ENCODE measurements at places on chromosomes 7 and 10.
A peak's percentile ranks its signal among the peaks of the same experiment; 100 is the strongest.

DNA sequence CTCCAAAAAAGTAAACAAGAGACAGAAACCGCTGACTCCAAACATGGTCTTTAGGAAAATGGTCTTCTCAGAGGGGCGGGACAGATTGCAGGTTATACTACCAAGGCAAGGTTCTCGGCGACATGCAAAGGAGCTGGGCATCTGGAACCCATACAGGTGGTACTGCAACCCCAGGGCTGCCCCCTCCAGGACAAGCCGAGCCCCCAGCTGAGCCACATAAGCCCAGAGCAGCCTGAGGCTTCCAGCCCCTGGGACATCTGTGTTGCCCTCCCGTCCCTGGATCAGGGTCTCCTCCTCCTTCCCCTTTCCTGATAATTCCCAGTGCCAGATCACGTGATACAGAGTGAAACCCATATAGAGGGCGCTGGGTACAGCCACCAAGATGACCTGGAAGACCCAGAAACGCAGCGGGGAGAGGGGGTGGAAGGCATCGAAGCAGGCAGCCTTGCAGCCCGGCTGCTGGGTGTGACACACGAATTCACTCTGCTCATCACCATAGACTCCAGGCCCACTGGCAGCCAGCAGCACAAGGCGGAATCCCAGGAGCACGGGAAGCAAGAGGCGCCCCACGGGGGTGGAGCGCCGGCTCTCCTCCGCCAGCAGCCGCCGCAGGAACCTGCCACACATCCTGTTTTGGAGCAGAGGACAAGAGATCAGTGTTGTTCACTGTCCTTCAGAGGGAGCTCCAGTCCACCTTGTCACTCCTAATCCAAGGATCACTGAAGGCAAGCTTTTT is at the start of gene GJC3:
GJC3 (minus strand) TSS at position 627 of the 736 bp plus-strand sequence; CDS start at position 627, 0 bp downstream.
- DNase-seq: peak; percentile 44

DNA sequence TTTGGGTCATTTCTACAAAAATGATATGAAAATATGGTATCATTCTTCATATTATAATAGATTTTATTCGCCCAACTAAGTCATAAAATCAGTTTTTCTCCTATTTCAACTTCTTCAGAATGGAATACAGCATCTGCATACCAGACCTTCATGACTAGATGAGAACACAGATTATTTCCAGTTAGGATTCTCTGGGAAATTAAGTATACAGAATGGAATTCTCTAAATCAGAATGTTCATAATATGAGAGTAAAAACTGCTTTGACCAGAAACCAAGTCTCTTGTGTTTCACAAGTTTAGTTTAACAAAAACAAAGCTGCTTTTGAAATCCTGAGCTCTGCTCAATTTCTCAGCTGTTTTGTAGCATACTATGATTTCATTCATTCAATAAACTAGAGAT is 160.3 kb upstream of the SEMA3A start:
- DNase-seq: no peak

- DNase-seq: no peak
Observed at GRCh38 chr7:25189197-25189596, 39.1 kb downstream of the NPVF start.

DNA sequence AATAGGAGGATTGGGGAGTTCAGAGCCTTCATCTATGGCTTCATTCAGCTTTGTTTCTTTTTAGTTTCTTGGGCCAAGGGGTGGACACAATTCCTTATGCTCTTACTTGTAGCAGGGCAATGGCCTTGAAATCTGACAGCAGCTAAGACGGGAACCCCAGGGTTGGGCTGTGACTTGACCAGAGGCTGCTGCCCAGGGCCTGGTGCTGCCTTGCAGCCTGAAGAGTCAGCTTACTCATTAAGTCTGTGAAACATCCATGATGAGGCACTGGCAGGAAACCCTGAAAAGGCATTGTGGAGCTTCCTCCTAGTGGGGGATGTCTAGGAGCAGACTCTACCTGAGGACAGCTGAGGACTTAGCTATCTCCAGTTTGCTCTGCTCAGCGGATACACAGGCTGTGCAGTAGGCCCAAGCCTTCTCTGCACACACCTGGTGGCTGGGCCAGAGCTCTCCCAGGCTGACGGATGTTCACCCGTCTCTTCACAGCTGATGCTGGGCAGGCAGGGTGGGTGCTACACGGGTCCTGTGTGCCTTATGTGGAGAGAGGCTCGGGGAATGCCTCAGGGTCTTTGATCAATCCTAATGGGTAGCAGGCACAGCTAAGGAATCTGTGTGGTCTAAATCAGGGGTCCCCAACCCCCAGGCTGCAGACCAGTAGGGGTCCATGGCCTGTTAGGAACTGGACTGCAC is 17.8 kb downstream of the CXCL12 start:
- no peak for DNase-seq

- DNase-seq: no peak
Observed at GRCh38 chr7:157981778-157982177, 605.8 kb downstream of the PTPRN2 start.

DNA sequence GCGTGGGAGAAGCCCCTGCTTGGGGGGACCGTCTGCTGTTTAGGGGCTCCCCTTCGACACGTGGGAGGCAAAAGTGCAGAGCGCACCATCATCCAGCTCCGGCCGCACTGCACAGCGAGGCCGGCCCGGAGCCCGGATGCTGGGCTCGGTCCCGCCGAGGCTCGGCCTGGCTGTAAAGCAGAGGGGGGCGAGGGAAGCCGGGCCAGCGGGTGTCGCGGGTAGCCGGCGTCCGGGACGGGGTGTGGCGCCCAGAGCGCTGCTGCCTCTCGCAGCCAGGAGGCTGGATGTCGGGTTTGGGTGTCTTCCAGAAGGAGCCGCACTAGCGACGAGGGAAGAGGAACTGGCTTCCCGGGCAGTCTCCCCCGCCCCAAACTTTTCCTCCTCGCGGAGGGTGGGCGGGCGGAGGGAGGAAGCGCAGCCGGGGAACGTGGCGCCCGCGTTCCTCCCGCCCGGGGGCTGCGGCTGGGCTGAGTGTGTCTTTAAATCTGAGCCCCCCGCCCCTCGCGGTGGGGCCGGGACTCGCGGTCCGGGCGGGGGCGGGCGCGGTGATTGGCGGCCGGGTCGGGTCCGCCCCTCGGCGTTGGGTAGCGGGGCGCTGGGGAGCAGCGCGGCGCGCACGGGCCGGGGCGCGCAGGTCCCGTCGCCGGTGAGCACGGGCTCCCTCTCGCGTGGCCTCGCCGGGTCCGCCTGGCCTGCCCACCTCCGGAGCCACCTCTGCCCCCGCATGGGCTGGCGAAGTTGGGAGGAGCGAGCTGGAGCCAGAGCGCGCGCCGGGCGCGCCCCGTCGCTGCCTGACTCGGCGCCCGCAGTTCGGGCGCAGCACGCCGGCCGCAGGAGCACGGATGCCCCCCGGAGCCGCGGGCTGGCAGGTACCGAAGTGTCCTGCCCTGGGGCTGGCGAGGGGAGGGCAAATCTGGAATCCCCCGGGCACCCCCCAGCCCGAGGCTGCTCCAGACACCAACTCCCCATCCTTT is at the start of gene PALD1:
PALD1 (plus strand) TSS at position 577 of the 974 bp plus-strand sequence. CDS start 47,185 bp downstream, outside the sequence.
- DNase-seq: peak; percentile 93

DNA sequence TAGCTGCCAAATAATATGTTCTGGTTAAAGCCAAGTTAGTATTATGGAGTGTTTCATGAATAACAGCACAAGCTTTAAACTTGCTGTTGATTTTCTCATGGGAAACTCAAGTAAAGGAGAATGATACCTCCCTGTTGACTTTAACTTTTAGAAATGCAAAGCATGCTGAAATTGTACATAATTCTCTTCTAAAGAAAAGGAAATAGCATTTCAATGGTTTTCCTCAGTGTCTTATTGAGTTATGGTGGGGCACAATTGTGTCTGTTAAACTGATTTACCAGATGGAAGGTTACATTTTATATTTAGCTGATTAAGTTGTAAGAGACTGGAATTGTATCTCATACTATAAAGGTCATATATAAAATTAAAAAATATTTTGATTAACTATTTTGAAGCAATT is 119.3 kb downstream of the HDAC9 start:
- DNase-seq: no peak

- DNase-seq: no peak
Observed at GRCh38 chr7:36054637-36055036, 98.4 kb upstream of the EEPD1 start.

DNA sequence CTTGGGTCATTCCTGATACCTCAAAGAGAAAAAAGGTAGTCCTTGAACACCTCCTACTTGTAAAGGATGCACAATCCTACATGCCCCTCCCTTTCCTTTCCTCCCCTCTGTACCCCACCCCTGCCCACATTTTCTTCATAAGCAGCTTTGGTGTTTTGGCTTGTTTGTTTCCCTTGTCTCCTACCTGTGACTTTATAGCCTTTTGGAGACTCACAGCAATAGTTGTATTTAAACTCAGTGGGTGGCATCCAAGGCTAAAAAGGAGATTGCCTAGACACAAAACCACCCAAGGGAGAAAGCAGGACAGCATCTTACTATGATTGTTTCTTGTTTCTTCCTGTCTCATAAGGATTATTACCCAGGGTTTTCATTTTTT is 63.4 kb downstream of the EGFR start:
- no peak for DNase-seq

- DNase-seq: peak; percentile 93
Observed at GRCh38 chr10:78856421-78856820, 212.3 kb upstream of the ZMIZ1 start.

DNA sequence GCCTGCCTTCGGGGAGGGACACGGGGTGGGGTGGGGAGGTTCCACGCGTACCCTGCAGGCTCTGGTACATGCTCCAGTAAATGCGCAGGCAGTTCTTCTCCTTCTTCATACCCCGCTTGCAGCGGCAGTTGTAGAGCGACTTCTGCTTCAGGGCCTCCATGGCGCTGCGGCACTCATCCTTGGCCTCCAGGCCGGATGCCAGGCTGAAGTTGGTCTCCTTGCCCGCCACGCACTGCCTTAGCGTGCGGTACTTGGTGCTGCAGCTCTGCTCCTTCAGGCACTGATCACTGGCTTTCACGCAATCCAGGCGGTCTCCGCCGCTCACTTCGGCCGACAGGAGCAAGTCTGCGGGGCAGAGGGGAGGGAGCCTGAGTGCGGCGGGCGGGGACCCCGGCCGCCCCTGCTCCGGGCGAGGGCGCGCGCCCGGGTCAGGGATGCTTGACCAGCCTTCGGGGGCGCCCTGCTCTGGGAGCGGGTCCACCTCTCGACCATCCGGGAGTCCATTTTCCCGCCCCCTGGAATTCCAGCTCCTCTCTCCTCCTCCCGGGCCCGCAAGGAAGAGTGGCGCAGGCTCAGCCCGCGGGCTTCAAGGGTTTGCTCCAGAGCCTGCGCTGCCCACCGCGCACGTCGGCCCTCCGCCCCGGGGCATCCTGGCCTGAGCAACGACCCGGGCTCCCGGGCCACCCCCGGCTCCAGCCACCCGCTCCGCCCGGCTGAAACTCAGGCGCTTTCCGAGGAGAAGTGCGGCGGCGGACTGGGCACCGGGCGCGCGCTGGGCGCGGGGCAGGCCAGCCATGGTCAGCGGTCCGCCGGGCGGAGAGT is 2.0 kb downstream of the GFRA1 start:
- peak; percentile 23 for DNase-seq

DNA sequence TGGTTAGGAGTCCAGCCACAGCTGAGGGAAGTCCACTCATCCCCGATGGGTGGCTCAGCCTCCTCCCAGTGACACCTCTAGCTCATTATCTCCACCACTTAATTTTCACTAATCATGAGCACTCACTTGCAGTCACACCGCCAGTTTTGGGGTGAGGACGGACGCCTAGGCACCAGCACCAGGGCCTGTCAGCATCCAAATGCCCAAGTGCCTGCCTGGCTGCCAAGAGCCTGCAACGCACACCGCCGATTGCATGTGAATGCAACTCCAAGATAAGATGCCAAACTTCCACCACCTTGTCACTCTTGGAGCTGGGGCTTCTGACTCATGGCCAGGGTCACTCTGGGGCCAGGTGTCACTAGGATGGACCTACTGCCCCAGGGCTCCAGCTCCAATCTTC is 24.4 kb upstream of the SMARCD3 start:
- no peak for DNase-seq

- DNase-seq: peak; percentile 14
Observed at GRCh38 chr7:150556521-150557138, 10.6 kb upstream of the GIMAP4 start.

DNA sequence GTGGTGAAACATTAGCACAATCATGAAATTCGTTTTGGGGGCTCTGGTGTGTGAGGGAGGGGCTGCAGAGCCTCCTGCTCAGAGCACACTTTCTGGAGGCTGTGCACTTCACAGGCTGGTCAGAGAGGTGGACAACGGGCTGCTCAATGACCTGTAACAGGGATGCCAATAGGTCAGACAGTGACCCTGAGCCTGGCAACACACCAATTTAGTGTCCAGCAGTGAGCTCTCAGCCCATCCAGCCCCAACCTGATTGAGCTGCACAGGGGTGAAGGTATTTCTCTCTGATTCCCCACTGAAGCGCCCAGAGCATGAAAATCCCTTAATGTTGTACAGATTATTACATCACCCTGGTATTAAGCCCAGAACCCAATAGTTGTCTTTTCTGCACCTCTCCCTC is 191.3 kb upstream of the ZNF32 start:
- DNase-seq: no peak

GRCh38 chr10:92811986-92812385 is 36.3 kb upstream of the EXOC6 start:
- DNase-seq: no peak

- peak; percentile 76 for DNase-seq
Observed at GRCh38 chr10:35563261-35563891, 41.8 kb upstream of the GJD4 start.

GRCh38 chr7:137755846-137756651 is 90.7 kb downstream of the DGKI start:
- DNase-seq: no peak

DNA sequence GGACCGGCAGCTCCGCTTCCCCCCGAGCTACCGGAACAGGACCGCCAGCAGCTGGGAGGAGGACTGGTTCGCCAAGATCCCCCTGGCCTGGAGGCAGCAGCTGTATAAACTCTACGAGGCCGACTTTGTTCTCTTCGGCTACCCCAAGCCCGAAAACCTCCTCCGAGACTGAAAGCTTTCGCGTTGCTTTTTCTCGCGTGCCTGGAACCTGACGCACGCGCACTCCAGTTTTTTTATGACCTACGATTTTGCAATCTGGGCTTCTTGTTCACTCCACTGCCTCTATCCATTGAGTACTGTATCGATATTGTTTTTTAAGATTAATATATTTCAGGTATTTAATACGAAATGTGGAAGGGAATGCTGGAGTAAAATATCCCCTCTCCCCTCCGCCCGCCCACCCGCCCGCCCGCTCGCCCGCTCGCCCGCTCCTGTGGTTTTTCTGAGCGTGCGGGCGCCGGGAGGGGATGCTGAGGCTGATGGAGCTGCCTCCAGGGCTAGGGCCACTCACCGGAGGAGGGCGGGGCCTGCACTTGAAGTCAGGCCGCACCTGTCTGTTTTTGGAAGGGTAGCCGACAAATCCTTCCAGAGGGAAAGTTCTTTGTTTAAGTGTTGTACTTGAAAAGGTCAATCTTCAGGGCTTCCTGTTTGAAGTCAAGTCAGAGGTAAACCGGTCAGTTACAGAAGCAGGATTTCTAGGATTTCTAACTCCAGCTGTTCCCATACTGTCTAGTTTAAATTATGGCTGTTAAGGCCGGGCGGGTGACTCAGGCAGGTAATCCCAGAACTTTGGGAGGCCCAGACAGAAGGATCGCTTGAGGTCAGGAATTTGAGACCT is 30.5 kb downstream of the CHST12 start:
- DNase-seq: no peak
